Stimulated activated CD4-positive, alpha-beta T cell treated with anti-CD3 and anti-CD28 coated beads, Interleukin-15, amount 100 ng/mL, for 1 hour (primary cell): ENCODE measurements at places on chromosomes 7 and 10.

GRCh38 chr7:84194484-84195271, at the start of gene SEMA3A:
TSS of gene SEMA3A (minus strand) at chr7:84194789. CDS start at chr7:84194586, 203 bp downstream.
- DNase-seq: no peak

DNA sequence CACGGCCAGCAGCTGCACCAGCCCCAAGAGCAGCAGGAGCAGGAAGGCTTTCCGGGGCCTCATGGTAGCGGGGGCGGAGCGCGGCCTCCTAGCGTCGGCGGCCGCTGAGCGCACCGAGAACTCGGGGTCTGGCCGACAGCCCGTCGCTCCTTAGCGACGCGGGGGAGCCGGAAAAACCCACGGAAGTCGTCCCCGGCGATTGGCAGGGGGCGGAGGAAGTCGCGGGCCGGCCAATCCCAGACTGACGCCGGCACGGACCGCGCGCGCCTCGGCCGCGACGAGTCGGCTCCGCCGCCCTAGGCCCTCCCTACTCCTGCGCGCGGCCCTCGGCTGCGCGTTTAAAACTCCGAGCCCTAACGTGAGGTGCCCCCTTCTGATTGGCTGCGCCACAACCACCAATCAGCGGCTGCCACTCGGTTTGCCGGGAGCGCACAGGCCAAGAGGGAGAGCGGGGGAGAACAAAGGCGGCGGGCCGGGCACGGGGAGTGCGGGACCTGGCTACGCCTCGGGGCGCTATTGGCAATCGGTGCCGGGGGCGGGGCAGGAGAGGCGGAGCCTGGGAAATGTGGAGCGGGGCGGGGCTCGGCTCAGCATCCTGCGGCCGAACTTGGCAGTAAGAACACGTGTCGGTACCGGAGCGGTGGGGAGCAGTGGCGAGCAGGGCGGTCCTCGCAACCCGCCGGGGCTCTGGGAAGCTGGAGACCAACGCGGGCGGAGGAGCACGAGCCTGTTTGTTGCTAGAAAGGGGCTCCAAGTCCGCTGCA, at the start of gene PDIA4:
Gene PDIA4, minus strand, starts transcription at position 160 of the 764 bp plus-strand sequence. Its CDS starts 97 bp downstream, at position 63.
- DNase-seq: peak; percentile 99

DNA sequence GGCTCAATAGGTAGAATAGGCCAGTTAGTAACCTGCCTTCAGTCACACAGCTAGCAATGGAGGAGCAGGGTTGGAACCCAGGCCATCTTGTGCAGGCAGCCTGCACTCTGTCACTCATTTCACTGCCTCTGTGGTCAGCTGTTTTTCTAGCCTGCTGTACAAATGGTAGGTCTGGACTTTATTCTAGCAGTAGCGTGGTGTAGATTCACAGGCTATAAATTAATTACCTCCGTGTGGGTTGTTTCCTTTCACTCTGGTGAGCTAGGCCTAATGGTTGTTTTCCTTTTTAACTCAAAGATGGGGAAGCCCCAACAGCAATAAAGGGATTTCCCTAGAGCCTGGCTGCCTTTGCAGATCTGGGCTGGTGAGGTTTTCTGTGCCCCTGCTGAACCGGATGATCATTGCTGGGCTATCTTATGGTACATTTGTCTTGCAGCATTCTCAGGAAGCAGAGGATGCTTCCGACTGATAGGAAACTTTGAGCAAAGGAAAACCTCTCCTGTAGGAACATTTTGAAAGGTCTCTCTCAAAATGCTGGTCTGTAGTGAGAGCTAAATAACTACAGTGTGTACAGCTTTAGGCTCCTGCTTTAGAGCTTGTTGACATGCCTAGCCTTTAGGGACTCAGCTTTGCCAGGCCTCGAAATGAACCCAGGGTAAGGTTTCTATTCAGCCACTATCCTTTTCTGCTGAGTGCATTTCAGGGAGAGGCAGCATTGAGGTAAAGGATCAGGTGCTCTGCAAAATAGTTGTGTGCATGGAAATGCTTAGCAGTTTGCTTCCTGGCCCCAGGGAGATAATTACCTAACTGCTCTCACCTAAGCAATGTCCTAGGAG, 157.4 kb downstream of the ST7 start:
- peak; percentile 10 for DNase-seq

DNA sequence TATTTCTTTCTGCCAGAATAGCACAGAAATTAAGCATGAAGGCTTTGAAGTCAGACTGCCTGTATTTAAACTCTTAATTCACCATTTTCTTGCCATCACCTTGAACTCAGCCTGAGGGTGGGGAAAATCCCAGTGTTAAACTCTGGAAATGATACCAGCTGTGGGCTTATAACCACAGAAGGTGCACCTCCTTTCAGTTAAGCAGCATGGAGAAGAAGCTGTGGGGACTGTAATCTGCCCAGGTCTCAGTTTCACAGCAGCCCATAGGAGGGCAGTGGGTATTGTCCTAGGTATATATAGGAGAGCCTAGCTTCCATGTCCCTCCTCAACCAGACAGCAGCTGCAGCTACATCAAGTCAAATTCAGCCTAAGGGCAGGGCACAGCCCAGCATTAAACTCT, 241.6 kb downstream of the HPSE2 start:
- DNase-seq: no peak

DNA sequence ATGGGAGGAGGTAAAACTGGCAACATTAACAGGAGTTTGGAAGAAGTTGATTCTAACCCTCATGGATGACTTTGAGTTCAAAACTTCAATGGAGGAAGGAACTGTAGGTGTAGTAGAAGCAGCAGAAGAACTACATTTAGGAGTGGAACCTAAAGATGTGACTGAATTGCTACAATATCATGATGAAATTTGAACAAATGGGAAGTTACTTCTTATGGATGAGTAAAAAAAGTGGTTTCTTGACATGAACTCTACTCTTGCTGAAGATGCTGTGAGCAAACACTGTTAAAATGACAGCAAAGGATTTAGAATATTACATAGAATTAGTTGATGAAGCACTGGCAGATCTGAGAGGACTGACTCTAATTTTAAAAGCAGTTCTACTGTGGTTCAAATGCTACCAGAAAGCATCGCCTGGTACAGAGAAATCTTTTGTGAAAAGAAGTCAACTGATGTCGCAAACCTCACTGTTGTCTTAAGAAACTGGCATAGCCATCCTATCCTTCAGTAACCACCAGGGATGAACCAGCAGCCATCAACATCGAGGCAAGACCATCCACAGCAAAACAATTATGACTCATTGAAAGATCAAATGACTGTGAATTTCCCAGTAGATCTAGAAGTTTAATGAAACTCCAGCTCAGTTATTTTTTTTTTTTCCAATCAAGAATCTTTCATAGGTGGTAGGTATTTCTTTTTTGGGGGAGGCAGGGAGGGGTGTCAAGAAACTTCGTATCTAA, 20.8 kb downstream of the BRAF start:
- no peak for DNase-seq

GRCh38 chr7:16028636-16029035, 342.2 kb upstream of the MEOX2 start:
- DNase-seq: no peak

DNA sequence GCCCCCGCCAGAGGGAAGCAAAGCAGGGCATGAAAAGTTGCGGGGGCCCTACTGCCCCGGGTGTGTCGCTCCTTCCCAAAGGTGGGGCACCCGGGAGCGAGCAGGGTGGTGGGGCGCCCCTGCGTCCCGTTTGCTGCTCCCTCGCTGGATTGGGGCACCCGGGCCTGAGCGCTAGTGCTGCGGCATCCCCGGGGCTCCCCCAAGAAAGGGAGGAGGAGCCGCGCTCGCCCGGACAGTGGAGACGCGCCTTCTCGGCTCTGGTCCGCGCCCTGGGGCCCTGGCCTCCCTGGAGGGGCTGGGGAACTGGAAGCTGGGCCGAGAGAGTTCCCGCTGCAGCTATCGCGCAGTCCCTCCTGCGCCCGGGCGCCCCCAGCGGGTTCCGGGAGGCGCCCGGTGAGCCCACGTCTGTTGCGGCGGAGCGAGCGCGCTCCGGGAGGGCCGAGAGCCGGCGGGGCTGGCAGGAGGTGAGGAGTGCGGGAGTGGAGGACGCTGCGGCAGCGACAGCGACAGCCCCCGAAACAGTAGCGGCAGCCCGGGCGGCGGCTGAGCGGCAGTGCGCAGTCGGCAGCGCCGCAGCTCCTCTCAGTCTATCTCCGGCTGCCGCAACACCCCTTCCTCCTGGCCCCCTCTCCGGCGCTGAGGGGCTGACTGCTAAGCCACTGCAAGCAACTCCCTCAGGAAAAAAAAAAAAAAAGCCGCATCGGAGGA, 504 bp upstream of the BMPER start:
- no peak for DNase-seq

DNA sequence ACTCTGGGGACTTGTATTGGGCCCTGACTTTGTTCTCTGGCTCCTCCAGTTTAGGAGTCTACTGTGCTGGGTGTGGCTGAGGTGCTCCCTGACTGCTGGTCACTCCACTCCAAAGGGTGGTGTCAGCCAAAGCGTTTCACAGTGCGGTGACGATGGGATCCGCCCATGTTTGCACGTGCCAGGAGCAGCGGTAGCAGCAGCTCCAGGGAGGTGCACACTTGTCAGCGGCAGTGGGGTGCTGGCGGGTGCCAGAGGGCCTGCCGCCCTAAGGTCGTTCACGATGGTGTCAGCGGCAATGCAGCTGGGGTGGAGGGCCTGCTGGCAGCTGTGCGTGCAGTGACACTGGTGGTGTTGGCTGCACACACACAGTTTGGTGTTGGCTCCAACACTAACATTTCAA, 268.5 kb upstream of the AKR1E2 start:
- no peak for DNase-seq

- DNase-seq: no peak
Observed at GRCh38 chr7:102111061-102112041, 175.3 kb upstream of the SH2B2 start.

DNA sequence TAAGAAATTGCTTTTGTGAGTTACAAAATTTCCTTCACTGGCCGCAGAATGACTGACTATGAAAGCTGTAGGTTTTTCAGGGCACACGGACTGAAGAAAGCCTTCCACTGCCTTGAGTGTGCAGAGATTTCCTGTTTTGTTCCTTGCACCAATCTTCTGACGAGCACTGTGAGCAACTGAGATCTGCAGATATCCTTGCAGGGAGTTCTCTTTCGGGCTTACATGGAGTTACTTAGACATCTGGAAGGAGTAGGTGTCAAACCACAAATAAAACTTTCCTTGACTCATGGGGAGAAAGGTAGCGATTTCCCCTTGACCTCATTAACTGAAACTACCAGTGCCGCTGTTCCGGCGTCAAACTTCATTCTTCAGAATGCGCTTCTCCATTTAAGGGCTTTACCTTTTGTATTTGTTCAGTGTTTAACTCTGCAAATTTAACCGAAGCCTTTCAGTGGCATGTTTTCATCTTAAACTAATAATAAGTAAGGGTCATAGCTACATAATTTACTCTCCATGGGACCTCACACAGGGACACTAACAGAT, 1175.3 kb downstream of the GATA3 start:
- DNase-seq: no peak

GRCh38 chr10:24010436-24010970, 198.4 kb upstream of the KIAA1217 start:
- DNase-seq: no peak

DNA sequence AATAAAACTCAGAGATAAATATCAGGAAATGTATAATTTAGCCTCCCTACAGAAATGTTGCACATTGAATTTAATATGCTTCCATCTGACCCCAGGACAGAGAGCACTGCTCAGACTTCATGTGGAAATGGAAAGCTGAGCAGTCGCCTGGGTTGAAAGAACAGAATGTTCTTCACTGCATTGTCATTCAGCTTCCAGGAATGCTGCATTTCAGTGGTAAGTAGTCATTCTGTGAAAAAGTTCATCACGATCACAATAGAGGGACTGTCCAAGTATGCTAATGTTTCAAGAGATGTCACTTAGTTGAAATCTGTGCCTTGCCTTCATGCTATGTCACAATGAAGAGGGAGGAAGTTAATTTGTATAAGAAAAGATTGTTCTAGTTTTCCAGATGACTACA, 147.3 kb downstream of the NRCAM start:
- DNase-seq: no peak

- no peak for DNase-seq
Observed at GRCh38 chr7:29139796-29140195, 6.5 kb downstream of the CPVL start.

- no peak for DNase-seq
Observed at GRCh38 chr10:27741173-27742091, 4.2 kb downstream of the MKX start.

- DNase-seq: no peak
Observed at GRCh38 chr7:25515633-25516275, 287.5 kb upstream of the NPVF start.

- no peak for DNase-seq
Observed at GRCh38 chr7:34734771-34735170, 76.8 kb downstream of the NPSR1 start.

- DNase-seq: no peak
Observed at GRCh38 chr10:108454793-108455192, 1290.3 kb upstream of the SORCS1 start.

GRCh38 chr7:159231017-159231416, 86.3 kb upstream of the VIPR2 start:
- DNase-seq: no peak

- DNase-seq: no peak
Observed at GRCh38 chr10:104069613-104070012, 16.1 kb downstream of the COL17A1 start.

- no peak for DNase-seq
Observed at GRCh38 chr7:83976302-83976701, 218.3 kb downstream of the SEMA3A start.

- DNase-seq: no peak
Observed at GRCh38 chr7:70659263-70659662, 472.7 kb upstream of the GALNT17 start.

DNA sequence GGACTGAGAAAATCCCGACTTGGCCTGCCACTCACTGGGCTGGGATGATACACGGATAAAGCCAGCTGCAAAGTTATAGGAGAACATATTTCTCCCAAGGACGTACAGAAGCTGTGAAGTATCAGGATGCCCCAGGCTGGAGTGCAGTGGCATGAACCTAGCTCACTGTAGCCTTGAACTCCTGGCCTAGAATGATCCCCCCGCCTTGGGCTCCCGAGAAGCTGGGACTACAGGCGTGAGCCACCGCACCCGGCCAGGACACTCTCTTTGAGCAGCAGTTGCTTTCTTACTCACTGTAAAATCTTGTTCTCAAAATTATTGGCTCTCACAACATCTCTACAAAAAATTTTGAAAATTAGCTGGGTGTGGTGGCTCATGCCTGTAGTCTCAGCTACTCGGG, 50.4 kb downstream of the CLEC2L start:
- no peak for DNase-seq

GRCh38 chr7:155021699-155022145, 18.8 kb upstream of the PAXIP1 start:
- no peak for DNase-seq

- no peak for DNase-seq
Observed at GRCh38 chr7:20307901-20308300, 22.8 kb upstream of the ITGB8 start.

DNA sequence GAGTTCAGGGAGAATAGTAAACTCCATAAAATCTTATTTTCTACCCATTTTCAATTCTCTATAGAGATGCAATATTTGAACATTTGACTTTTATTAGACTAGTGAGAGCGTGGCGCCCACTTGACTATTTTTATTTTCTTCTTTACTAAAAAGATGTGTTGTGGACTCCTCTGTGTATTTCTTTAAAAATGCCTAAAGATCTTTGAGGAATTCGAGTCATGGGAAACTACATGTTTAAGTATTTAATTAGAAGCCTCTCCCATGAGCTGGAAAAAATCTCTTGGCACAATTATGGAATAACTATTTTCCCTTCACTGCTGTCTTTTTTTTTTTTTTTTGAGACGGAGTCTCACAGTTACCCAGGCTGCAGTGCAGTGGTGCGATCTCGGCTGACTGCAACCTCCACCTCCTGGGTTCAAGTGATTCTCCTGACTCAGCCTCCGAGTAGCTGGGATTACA, 124.2 kb downstream of the ARHGAP12 start:
- DNase-seq: no peak

GRCh38 chr7:159056737-159057136, 87.9 kb downstream of the VIPR2 start:
- DNase-seq: no peak

GRCh38 chr10:75395932-75396630, 5.5 kb downstream of the ZNF503 start:
- DNase-seq: no peak
